Myocyte (in vitro differentiated cells): ENCODE measurements at places on chromosomes 6 and 20. TPM values are rescaled to one million over a fixed set of nuclear protein-coding genes. Genes with fewer than 3 reads are reported as not detected.

ZMYND8 gene
- 28.2 and 29.1 TPM in 2 replicates for total RNA-seq

PACRG gene
- 1.1 and 2.9 TPM in 2 replicates for total RNA-seq

DNA sequence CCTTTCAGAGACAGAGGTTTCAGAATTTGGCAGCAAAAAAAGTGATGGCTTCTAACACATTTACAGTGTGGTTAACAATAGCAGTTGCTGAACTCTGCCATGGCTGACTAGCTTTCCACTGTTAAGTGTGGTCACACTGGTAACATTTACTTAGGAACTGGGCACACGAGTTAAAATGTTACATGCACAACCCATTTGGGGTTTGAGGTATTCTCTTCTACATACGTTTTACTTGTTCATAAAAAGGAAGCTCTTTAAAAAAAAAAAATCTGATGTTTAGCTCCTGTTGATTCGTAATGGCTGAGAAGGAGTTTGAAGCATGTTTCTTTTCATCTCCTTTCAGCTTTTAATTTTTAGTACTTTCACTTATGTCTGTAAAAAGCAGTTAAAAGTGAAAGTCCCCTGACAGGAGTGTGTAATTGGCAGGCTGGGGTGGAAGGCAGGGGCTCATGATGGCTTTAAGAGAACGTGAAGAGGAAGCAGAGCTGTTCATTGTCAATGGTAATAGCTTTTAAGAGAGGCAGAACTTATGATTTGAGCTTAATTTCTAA, 245.9 kb downstream of the FARS2 start:
- DNase-seq = no peak

- DNase-seq = peak; percentile 29
Observed at GRCh38 chr6:21003780-21004541, 469.7 kb downstream of the CDKAL1 start.

SRSF3 gene
- 99.5 and 155 TPM in 2 replicates for total RNA-seq

DNA sequence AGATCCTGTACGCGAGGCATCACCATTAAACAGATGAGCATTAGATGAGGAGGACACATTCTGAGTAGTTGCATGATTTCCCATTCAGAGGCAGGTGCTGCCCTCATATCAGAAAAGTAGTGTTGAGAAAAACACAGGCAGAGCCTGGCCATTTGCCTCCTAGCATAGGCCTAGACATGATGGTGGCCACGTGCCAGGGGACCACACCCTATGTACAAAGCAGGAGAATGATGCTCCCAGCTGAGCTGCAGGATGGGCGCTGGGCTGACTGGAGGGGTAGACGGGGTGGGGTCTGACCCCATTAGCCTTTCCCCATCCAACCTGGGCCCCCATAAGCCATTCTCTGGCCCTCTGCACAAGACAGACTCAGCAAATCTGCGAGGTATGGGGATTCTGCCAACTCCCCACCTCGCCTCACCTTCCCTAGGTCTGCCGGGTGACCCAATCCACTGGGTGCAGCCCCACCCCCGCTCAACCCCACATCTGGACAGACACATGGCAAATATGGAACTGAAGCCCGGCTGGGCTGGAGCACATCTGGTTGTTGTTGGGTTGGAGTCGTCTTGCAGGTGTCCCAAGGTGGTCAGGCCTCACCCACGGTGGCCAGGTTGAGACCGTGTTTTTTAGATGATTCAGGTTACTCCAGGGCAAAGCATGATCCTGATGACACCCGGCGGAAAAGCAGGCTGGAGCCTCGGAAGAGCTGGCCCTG, 13.9 kb downstream of the PI16 start:
- DNase-seq = no peak

DNA sequence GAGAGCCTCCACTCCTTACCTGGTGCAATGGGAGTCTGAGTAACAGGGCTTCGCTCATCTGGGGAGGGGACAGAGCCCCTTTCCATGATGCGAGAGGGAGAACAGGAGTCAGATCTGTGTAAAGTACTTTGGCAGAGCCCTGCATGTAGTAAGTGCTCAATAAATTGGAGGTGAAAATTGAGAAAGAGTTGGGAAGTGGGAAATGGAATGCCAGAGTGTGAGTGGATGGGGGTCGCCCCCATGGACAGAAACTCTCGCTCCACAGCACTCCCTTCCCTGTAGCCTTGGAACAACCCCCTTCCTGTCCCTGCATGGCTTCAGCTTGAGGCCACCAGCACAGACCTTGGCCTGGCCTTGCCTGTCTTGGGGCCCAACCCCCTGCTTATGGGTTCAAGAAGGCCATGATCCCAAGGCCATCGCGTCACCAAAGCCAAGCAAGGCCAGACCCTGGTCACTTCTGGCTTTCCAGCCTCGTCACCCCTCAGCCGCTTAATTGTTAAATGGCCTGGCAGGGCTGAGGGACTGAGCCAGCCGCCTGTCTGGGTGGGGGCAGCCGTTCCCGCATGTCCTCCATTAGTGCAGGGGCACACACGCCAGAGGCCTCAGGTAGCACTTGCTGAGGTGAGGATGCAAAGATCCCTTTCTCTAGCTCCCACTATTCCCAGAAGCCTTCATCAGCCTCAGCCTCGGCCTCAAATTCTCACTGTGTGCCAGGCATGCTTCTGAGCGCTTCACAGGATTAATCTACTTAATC, 93.7 kb upstream of the PTPN1 start:
- no peak for DNase-seq

DNA sequence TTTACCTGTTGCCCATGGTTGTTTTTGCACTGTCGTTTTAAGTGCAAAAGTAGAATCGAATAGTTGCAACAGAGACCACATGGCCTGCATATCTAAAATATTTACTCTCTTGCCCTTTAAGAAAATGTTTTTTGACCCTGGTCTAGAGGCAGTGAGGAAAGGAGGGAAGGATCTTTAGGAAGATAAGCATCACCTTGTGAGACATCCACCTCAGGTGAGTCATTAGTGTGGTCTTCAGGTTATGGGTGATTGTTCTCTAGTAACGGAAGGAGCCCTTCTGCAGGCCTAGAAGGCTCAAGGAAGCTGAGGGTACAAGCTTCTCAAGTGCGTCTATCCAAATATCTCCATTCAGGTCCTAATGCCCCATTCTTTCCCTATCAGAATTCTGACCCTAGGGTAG, 6.6 kb upstream of the RAB44 start:
- no peak for DNase-seq

GRCh38 chr6:31582230-31582643, at the start of gene LTB:
Gene LTB (minus strand): TSS chr6:31582424. CDS start chr6:31582417, 7 bp downstream.
- DNase-seq = no peak

GRCh38 chr20:57707849-57708693, 1.7 kb downstream of the PMEPA1 start:
- peak; percentile 50 for DNase-seq

GRCh38 chr20:37615340-37616109, 78.3 kb upstream of the CTNNBL1 start:
- DNase-seq = no peak

DNA sequence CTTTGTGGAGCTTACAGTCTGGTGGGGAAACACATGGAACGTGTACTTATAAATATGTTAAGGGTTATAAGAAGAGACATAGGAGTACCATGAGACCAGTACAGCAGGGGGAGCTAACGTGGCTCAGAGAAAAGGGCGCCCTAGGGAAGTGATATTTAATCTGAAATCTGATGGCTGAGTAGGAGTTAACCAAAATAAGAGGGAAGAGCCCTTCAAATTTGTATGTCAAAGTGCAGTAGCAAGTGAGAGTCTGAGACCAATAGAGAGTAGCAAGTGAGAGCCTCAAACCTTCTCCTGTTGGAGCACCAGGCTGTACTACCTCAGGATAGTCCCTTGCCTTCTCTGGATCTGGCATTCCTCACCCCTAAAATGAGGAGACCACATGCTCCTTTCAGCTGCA, 6.1 kb upstream of the PKIG start:
- peak; percentile 49 for DNase-seq

GRCh38 chr6:24766680-24767462, 7.9 kb upstream of the GMNN start:
- DNase-seq = peak; percentile 40

GRCh38 chr6:13267142-13267651, 61.1 kb downstream of the TBC1D7 start:
- peak; percentile 61 for DNase-seq

UNC93A gene
- total RNA-seq = not detected in 2 replicates

KIF25 gene
- total RNA-seq = 0.16 TPM in 1 of 2 replicates, not detected in the other

GRCh38 chr6:113137426-113137825, 719.7 kb upstream of the MARCKS start:
- DNase-seq = no peak

DNA sequence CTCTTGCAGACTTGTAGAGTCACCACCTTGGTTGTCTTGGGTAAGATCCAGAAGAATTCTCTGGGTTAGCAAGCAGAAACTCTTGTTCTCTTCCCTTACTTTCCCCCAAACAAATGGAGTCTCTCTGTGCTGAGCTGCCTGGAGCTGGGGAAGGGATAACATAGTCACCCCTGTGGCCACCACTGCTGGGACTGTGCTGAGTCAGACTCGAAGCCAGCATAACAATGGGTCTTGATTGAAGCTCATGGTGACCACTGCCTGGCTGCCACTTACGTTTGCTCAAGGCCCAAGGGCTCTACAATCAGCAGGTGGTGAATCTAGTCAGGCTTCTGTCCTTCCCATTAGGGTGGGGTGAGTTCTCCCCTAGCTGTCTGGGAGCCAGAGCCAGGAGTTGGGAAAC, 15.4 kb upstream of the ERVFRD-1 start:
- peak; percentile 65 for DNase-seq

TENT5A gene
- total RNA-seq = 8.9 and 9.7 TPM in 2 replicates

NOP56 gene
- 92.1 and 94.2 TPM in 2 replicates for total RNA-seq

- DNase-seq = no peak
Observed at GRCh38 chr6:53464483-53464882, 80.4 kb downstream of the GCLC start.

DNA sequence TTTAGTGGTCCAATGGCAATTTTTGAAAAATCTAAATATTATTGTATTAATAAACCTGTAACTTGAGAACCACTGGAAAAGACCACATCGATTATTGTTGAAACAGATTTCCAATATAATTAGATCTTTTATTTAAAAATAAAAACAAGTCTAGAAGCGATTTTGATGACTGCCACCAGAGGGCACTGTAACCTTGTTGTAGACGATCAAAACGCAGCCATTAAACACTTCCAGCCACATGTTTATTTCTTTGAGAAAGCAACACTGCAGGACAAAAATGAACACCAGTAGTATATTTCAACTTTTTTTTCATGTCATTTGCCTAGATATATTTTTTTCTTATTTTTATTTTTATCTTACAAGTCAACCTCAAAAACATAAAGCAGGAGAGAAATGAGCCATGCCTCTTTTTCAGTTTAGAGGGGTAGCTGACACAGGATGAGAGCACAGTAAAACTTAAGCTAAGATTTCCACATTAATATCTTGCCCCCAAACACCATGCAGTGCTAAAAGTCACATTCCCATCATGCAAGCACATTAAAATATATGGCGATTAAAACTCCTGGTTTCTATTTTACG, 115.4 kb downstream of the OPRM1 start:
- DNase-seq = peak; percentile 67

PIGT gene
- total RNA-seq = 123 and 136 TPM in 2 replicates
